ENCODE measurements at places on chromosomes 5 and 9. TPM values are rescaled to one million over a fixed set of nuclear protein-coding genes. Genes with fewer than 3 reads are reported as not detected.

The SPATA6L gene
- 0.69 TPM for total RNA-seq

The GRIN1 gene
- total RNA-seq: not detected

The LHX3 gene
- not detected for total RNA-seq

The BAAT gene
- not detected for total RNA-seq

The ENTPD2 gene
- total RNA-seq: not detected

The ESM1 gene
- 1.1 TPM for total RNA-seq

The S100Z gene
- not detected for total RNA-seq

The ENHO gene
- 0.71 TPM for total RNA-seq

The IL5 gene
- not detected for total RNA-seq

The IQGAP2 gene
- total RNA-seq: 0.52 TPM

The TXNDC8 gene
- total RNA-seq: not detected

The OTP gene
- total RNA-seq: not detected

The RASGRF2 gene
- 1.8 TPM for total RNA-seq

The ORM2 gene
- total RNA-seq: not detected

The GABRA1 gene
- not detected for total RNA-seq

The RGS7BP gene
- total RNA-seq: not detected

The DMRT3 gene
- total RNA-seq: not detected

The SEMA5A gene
- total RNA-seq: 10.5 TPM

The SLC6A19 gene
- total RNA-seq: not detected

The C5 gene
- 3.4 TPM for total RNA-seq

The NXNL2 gene
- 0.52 TPM for total RNA-seq

The KIF12 gene
- total RNA-seq: 0.12 TPM

The WWC1 gene
- 6.1 TPM for total RNA-seq

The HAPLN1 gene
- 0.20 TPM for total RNA-seq

The PRR7 gene
- total RNA-seq: 44.4 TPM
